ENCODE measurements at places on chromosomes 7 and 10.

GRCh38 chr7:14233076-14233867 is 243.8 kb upstream of the ETV1 start:
- no peak for DNase-seq

DNA sequence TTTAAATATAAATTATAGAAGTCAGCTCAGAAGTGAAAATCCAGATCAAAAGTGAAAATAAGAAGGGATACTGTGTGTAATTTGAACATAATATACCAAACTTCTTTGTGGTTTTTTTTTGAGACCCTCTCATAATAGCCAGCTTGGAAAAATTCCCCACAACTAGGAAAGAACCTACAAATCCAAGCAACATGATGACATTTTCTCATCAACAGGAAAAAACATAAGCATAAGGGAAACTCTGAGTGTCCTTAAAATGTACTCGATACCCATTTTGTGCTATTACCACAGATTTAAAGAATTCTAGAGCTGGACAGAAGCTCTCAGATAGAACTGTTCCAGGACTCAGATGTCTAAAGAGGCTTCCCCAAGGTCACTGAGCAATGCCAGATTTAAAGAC is 214.8 kb upstream of the KLF14 start:
- no peak for DNase-seq

DNA sequence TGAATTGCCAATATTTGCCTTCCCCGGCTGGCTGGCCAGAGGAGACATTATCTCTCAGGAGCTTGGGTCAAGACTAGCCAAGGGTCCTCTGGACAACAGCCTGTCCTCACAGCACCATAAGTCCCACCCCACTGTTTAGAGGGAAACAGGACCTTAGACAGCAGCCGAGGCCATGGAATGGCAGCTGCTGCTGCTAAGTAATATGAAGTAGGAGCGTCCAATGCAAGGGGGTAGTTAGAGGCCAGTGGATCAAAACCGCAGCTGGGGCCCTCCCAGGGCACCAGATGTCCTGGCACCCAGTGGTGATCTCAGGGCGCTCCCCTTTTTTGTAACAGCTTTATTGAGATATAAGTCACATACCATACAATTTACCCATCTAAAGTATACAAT is 12.9 kb upstream of the KCP start:
- DNase-seq, result no peak

DNA sequence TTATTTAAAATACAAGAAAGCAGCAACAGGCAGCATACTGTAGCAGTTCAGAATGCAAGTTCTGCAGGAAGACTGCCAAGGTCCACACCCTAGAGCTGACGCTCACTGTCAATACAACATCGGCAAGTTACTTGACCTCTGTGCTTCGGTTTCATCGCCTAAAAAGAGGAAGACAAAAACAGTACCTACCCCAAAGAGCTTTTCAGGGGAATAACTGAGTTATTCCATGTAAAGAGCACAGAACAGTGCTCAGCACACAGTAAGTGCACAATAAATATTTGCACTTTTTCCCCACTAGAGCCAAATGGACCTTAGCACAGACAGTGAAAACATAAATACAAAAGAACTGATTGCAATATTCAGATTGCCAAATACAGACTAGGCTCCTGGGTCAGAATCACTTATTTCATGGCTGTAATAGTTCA is 88.6 kb downstream of the USP6NL start:
- DNase-seq, result no peak

DNA sequence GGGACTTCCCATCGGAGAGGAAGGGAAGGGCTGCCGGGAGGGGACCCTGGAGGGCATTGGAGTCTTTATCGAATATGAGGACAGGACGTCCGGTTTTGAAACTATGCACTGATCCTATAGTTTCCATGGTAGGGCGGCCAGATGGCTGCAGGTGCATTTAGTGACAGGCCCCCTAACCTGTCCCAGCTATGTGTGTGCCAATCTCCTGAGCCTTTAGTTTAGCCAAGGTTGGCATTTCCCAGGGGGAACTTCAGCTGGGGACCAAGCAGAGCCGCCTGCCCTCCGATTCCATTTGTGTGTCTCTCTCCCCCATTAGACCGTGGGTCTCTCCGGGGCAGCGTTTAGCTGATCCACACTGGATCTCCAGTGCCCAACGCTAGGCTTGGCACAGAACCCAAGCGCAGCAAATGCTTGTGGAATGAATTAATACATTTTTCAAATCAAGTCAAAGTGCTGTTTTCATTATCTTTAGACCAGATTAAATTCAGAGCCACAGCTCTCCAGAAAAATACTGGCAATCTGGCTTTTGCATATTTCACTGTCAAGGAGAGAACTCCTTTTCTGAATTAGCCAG is 19.9 kb downstream of the TMEM270 start:
- no peak for DNase-seq

DNA sequence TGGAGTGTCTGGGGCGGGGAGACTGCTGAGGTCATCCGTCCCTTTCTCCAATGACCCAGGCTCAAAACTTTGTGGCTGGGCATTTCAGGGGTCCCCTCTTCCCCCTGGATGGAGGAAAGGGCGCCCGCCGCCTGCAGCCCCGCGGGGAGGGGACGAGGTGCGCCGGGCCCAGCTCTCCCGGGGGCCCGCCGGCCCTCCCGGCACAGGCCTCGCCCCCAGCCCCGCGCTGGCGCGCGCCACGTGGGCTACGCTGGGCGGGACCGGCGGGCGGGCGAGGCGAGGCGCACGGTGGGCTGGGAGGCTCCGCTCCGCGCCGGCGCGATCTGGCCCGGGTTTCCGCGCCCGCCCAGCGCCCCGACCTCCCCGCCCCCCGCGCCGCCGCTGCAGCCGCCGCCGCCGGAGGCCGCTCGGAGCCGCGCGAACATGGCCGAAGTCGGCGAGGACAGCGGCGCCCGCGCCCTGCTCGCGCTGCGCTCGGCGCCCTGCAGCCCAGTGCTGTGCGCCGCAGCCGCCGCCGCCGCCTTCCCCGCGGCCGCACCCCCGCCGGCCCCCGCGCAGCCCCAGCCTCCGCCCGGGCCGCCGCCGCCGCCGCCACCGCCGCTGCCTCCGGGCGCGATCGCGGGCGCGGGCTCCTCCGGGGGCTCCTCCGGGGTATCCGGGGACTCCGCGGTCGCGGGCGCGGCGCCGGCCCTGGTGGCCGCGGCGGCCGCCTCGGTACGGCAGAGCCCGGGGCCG is at the start of gene FOXK1:
Gene FOXK1 (plus strand): TSS at position 410 of the 735 bp plus-strand sequence. CDS start 14 bp downstream, at position 424.
- DNase-seq, result peak; percentile 50

- DNase-seq, result no peak
Observed at GRCh38 chr7:2518737-2519118, 846 bp upstream of the LFNG start.

GRCh38 chr10:121593281-121594075 is 4.8 kb downstream of the FGFR2 start:
- no peak for DNase-seq

DNA sequence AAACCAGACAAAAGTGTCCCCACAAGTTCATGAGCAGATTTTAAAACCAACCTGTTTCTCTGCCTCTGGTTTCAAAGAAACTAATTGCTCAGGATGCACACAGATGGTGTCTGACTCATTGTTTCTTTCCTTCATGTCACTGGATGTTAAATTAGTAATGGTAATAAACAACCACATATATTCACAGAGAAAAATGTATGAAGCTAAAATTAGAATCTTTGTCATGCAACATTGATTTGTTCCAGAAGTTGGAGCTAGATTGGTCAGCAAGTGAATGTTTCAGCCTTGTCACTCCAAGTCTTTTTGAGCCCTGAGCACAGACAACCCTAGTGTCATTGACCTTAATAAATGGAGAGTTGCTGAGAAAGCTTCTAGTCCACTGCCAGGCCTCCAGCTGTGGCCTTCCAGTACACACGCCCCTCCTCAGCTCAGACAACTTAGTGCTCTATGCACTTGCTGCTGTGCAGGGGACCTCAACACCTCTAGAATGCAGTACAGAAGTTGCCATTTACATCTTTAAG is 175.9 kb downstream of the CCDC71L start:
- no peak for DNase-seq

- no peak for DNase-seq
Observed at GRCh38 chr7:115789901-115790300, 240.7 kb downstream of the TFEC start.

- no peak for DNase-seq
Observed at GRCh38 chr7:114088470-114088940, 169.7 kb upstream of the PPP1R3A start.

GRCh38 chr7:73702226-73702625 is 17.2 kb downstream of the STX1A start:
- DNase-seq, result no peak

DNA sequence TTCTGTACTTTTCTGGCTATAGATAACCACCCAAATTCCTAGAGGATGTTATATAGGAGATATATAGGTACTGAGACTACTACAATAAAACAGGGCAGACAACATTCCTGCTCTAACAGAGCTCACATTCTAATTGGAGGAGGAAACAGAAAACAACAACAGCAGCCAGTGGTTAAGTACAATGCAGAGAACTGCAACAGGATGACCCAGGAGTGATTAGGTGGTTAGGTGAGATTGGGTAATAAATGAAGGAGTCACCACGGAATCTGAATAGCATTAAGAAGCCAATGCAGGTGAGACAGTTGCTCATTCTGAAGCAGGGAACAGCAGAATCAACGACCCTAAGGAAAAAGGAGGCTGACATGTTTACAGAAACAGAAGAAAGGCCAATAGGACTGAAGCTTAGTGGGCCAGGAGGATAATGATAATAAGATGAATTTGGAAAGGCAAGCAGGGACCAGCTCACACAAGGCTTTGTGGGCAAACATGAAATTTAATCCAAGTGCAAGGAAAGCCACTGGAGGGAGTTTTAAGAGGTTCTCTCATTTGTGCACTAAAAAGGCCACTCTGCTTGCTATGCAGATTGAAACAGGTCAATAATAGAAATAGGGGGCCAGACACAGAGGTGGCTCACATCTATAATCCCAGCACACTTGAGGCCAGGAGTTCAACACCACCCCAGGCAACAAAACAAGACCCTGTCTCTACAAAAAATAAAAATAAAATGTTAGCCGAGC is 16.9 kb upstream of the REEP3 start:
- no peak for DNase-seq

- DNase-seq, result no peak
Observed at GRCh38 chr7:124263232-124263827, 230.5 kb upstream of the TMEM229A start.

DNA sequence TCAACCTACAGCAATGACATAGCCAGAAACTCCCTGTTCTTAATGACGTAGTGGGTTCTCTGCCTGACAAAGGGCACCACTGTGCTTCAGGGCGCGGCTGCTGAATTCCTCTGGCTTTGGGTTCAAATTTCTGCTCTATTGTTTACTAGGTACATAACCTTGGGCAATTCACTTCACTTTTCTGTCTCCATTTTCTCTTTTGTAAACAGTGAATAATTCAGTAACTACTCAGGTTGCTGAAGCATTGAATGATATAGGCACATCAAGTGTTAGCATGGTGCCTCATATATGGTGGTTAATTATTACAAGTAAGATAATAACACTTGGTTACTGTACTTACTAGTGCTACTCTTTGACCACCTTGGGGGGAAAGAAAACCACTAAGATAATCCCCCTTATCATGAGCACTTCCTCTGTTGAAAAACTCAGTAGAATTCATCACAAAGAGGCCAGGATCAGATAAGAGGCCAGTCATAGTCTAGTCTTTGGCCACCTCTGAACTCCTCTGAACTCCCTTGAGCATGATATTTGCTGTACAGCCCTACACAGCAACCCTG is 92.0 kb upstream of the AHR start:
- DNase-seq, result no peak

Measured in stimulated activated CD8-positive, alpha-beta memory T cell treated with anti-CD3 and anti-CD28 coated beads, Interleukin-15, amount 100 ng/mL, for 1 hour (primary cell).